AG20443 (cell line): ENCODE measurements at places on chromosomes 4 and X.

- DNase-seq: no peak
Measured at GRCh38 chr4:110614976-110615352, 7.9 kb downstream of the PITX2 start.

DNA sequence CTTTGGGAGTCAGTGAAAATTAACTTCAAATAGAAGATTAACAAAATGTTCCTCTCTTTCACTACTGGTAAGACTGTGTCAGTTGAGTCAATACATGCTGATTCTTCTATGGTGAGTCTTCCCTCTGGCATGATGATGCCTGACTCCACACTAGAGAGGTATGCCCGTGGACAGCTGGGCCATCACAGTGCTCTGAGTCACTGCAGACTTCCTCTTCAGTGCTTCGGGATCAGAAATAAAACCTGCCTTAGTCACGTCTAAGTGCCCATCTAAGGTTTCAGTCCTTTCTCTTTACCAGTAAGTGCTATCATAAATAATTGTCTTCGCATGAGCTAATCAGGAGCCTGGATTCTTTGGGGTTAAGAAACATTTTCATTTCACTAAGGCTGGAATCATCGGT lies 1.6 kb upstream of the ASB5 start:
- peak; percentile 91 for DNase-seq

DNA sequence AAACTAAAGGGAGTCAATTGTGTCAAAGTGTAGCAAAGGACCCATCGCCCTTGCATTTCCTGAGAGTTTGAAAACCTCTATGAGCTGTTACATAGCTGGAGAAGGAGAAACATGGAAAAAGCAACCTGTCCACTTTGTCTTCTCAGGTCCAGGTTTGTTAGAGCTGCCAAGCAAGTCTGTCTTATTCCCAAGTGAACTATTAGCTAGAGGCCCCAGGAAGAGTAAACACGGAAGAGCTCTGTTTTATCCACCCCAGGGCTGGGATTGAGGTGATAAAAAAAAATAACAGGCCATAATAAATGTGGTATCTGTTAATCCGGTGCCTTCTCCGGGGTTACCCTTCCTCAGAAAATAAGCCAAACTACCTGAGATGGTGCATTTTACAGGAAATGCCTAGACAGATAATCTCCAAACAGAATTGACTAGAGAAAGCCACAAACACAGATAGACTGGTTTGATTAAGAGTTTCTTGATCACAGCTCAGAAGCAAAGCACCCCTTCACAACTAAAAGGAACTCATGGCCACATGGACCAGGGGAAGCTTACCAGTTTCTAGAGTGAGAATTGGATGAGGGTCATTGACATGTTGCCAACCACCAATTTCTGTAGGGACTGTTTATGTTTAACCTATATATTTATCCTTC lies 35.9 kb upstream of the RELL1 start:
- no peak for DNase-seq

GRCh38 chr4:76736414-76736813 lies 161.5 kb downstream of the SOWAHB start:
- DNase-seq: peak; percentile 22

- DNase-seq: peak; percentile 9
Measured at GRCh38 chr4:80434238-80434637, 98.7 kb downstream of the CFAP299 start.

- no peak for DNase-seq
Measured at GRCh38 chr4:112127803-112128202, 17.5 kb upstream of the FAM241A start.
